M059J (cell line): ENCODE measurements at places on chromosomes 6 and 20. TPM values are rescaled to one million over a fixed set of nuclear protein-coding genes. Genes with fewer than 3 reads are reported as not detected.
A peak's percentile ranks its signal among the peaks of the same experiment; 100 is the strongest.

The AARS2 gene
- 7.3 and 19.0 TPM in 2 replicates for total RNA-seq

DNA sequence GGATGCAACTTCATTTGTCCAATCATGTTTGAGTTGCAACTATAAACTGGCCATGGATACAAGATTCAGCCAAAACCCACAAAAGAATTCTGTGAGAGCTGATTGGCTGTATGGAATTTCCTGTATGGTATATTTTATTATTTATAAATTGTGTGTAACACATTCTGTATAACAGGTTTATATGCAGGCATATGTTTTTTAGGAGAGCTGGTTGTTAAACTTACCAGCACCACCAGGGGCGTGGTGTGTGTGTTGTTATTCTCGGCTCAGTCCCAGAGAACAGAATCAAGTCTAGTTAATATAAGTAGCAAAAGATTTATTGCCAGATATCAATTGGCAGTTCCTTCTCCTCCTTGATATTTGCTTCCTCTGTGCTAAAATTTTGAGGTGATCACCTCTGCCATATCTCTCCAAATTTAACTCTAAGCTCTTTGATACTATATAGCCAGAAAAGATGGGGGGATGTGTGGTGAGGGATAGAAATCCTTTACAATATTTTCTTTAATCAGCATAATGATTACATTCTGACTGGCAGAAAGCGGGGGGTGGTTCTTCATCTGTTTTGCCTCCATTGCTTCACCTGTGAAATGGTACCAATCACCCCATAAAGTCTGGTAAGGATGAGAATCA, 22.9 kb downstream of the CNBD2 start:
- peak; percentile 54 for DNase-seq

- peak; percentile 100 for DNase-seq
These were observed 11.5 kb upstream of the DSTN start for GRCh38 chr20:17558154-17558940.

The GFRA4 gene
- total RNA-seq: not detected in 2 replicates

GRCh38 chr6:105882121-105882803, 203.9 kb upstream of the PRDM1 start:
- DNase-seq: no peak

The DDO gene
- total RNA-seq: 16.5 and 24.7 TPM in 2 replicates
